ENCODE measurements at places on chromosomes 1 and 21.

DNA sequence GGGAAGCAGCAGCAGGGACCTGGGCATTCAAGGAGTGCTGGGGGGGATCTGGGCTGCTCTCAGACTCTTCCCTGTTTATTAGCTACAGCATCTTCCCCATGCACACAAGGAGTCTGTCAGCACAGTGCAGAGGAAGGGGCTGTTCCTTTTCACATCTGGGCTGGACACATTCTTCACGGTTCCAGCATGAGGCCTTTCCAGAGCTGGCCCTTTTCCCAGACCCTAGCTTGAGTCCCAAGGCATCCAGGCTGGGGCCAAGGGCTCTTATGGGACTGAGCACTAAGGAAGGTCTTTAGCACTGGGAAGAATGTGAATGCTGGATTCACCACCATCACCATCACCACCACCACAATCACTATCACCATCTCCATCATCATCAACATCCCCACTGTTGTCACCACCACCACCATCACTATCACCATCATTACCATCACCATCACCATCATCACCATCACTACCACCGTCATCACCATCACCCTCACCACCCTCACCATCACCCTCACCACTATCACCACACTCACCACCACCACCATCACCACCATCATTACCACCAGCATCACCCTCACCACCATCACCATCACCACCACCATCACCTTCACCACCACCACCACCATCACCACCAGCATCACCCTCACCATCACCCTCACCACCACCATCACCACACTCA is 28.4 kb downstream of the PARK7 start:
- no peak for DNase-seq

DNA sequence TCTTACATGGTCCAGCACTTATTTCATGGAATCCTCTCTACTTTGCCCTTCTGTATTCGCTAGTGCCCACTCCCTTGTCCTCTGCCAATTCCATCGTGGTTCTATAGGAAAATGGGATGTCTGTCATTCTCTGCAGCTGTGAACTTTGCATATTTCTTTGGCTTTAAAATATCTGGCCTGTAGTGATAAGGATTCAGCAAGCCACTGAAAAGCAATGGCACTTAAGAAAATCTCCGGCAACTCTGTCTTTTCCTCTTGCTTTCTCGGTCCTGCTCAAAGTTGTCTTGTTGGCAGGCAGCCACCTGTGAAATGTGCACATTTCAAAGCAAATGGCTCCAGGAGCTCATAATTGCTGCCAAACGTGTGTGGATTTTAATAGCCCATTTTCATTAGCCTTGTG is 91.8 kb downstream of the CHD1L start:
- no peak for DNase-seq

GRCh38 chr1:174884566-174884965 is 115.2 kb upstream of the CACYBP start:
- no peak for DNase-seq

DNA sequence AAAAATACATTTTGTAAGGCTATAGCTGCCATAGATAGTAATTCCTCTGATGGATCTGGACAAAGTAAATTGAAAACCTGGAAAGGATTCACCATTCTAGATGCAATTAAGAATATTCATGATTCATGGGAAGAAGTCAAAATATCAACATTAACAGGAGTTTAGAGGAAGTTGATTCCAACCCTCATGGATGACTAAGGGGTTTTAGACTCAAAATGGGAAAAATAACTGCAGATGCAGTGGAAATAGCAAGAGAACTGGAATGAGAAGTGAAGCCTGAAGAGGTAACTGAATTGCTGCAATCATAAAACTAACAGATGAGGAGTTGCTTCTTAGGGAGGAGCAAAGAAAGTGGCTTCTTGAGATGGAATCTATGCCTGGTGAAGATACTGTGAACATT is 230.8 kb downstream of the KCTD3 start:
- no peak for DNase-seq

DNA sequence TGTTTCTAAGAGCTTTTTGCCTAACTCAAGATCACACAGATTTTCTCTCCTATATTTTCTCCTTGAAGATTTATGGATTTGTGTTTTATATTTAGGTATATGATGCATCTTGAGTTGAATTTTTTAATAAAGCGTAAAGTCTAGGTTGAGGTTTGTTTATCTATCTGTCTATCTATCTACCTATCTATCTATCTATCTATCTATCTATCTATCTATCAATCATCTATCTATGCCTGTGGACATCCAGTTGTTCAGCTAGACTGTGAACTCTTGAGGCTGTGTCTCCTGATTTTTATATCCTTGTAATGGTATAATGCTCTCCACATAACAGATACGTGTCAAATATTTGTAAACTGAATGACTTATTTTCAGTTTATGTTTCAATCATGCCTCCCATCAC is 120.1 kb downstream of the DNAH14 start:
- DNase-seq, result no peak

- DNase-seq, result no peak
Measured at GRCh38 chr1:161038523-161039153, at the start of gene TSTD1. TSTD1 (minus strand) TSS chr1:161038964; CDS start chr1:161038889, 75 bp downstream.

- DNase-seq, result no peak
Measured at GRCh38 chr1:154591206-154591605, 16.8 kb downstream of the ADAR start.

DNA sequence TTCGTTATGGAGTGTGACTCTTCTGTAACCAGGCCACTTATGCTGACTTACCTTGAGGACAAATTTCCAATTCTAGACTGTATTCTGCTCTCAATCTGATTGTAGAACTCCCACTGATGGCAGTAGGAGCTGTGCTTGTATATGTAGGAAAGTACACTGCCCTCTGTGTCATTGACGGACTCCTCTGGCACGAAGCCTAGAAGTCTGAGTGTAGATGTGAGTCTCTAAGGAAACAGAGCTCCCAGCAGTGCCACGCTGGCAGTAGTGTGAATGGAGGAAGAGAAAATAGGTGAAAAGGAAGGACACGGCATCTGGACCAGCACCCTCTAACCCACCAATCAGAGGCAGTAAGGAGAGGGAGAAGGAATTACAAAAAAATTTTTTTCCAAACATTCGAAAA is 130.4 kb upstream of the ADGRL2 start:
- DNase-seq, result no peak

GRCh38 chr1:170162459-170163246 is 16.9 kb downstream of the NTMT2 start:
- DNase-seq, result no peak

- no peak for DNase-seq
Measured at GRCh38 chr1:218572050-218572449, 226.9 kb downstream of the TGFB2 start.

DNA sequence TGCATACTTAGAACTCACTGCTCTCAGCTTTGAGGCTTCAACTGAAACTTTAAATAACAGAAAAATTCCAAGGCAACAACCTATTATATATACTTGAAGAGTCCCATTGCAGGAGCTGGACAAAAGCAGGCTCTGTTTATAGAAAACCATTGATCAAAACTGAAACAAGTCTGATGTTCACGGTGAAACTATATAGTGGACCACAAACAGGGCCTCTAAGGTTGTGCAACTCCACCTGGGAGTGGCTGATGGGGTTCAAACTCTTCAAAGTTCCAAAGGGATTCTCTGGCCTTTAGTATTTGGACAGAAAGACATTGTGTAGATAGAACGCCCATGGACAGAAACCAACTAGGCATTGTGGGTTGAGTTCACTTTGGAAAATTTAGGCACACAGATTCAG is 140.3 kb downstream of the ZC3H11B start:
- DNase-seq, result no peak

DNA sequence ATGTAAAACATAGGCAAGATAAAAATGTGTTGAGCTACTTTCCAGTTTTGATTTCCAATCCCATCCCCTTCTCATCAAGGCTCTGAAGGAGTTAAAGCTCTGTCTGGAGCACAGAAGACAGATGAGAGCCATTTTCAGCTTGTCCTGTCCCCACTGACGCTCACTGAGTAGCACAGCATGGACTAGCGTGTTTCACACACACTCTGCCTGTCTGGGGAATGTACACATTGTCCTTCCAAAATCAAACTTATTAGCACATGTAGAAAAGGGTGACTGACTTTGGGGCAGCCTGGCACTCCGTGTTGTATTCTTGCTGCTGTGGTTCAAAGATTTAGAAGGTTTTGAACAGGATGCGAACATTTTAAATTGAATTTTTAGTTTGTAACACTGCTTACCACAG is 139.2 kb downstream of the NEK7 start:
- no peak for DNase-seq

- DNase-seq, result no peak
Measured at GRCh38 chr1:189658381-189658780, 819.3 kb downstream of the BRINP3 start.

DNA sequence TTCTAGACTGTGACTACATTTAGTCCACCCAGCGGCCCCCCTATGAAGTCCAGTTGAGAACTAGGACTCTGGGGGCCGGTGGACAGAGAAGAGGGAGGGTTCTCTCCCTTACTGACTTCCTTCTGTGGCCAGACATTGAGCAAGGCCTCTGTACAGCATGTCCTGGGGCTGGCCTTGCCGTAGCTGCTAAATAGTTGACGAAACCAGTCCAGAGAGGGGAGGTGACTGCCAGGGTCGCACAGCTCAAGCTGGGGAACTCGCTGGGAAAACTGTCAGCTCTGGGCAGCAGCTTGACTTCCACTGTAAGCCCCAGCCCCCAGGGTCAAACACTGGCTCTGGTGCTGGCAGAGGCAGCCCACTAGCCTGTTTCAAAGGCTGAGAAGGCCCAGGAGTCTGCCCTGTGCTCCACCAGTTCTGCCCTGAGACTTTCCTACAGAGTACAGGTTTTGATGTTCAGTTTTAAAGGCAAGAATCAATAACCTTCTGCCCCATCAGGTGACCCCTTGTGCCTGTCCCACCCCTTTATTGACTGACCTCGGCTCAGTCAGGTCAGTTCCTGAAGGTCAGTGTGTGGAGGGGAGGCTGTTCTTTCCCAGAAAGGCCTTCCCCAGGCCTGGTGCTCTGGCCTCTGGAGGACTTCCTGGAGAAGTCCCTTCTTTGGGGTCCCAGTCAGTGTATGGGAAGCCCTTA is 14.1 kb downstream of the PCSK9 start:
- DNase-seq, result no peak

- DNase-seq, result no peak
Measured at GRCh38 chr1:202187041-202187671, 6.4 kb upstream of the LGR6 start.

- no peak for DNase-seq
Measured at GRCh38 chr1:92663775-92664174, 121.1 kb downstream of the EVI5 start.

- DNase-seq, result no peak
Measured at GRCh38 chr1:222171005-222171404, 376.9 kb downstream of the HHIPL2 start.

GRCh38 chr1:93007941-93008577 is 46.8 kb upstream of the DIPK1A start:
- no peak for DNase-seq

DNA sequence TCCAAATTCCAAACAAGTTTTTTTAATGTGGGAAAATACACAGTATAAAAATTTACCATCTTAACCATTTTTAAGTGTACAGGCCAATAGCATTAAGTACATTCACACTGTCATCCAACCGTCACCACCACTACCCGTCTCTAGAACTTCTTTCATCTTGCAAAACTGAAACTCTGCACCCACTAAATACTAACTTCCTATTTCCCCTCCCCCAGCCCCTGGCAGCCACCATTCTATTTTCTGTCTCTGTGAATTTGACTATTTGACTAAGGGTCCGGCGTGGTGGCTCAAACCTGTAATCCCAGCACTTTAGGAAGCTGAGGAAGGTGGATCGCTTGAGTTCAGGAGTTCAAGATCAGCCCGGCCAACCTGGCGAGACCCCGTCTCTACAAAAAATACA is 36.1 kb downstream of the CLSTN1 start:
- DNase-seq, result no peak

DNA sequence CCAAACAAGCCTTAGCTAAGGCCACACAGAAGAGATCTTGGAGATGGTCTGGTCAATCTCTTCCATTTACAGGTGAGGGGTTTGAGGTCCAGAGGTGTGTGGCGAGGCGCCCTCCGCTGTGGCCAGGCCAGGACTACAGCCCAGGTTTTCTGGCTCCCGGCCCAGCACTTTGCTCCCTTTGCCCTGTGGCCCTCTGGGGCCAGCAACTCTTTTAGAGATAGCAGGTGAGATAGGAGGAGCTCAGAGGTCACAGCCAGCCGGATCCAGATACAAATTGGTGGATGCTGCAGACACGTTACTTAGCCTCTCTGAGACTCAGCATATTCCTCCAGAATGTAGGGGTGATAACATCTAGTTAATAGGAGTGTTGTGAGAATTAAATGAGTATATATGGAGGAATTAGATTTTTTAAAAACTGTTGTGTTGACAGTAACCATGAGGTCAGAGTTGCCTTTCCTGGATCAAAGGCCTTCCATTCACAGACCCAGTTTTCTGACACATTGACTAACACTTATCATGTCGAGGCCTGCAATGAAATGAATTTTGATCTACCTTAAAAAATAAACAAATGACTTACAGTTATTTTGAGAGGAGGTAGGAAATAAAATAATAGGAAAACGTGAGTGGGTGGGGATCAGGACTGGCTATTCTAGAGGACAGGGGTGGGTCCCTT is 16.6 kb downstream of the TEX35 start:
- DNase-seq, result no peak

- DNase-seq, result no peak
Measured at GRCh38 chr1:4215391-4215790, 315.3 kb upstream of the C1orf174 start.

DNA sequence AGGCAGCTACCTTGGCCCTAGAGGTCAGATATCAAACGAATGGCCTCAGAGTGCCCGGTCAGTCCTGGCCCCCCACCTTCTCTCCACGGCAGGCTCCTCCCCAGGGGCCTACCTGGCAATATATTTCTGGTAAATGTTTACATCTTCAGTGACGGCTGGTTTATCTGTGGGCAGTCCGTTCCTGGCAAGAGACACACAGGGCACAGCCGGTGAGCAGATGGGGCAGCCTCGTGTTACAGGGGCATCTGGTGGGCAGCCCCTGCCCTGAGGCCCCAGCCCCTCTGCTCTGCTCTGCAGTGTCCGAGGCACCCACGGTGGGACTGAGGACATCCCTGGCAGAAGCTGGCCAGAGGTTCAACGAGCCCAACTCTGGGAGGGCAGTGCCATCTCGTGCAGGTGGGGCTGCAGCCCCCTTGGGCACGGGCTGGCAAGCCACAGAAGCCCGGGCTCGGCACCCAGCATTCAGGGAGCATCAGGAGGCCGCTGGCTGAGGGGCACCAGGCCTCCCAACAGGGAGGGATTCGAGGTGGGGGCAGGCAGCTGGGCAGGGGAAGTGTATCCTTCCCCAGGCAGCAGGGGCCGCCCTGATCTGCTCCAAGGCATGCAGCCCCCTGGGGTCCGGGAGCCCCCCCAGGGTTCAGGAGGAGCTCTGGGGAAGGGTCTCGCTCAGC is 137.9 kb downstream of the CASZ1 start:
- DNase-seq, result no peak

DNA sequence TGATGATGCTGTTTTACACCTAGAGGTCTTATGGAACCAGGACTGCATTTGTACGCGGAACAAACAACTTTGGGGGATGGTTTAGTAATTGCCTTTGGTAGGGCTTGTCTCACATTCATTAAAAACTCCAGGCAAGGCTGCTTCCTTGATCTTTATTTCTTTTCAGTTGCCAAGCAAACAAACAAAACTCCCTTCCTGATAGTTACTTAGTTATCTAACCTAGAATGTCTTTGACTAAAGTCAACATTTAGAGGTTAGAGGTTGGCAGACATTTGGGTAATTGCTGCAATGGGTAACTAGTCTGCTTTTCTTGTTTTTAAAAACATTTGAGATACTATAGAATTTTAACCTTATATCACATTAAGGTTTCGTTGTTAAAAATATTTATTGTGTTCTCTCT is 500.9 kb upstream of the PTBP2 start:
- no peak for DNase-seq
